ENCODE measurements at places on chromosomes 4 and X.
A peak's percentile ranks its signal among the peaks of the same experiment; 100 is the strongest.

DNA sequence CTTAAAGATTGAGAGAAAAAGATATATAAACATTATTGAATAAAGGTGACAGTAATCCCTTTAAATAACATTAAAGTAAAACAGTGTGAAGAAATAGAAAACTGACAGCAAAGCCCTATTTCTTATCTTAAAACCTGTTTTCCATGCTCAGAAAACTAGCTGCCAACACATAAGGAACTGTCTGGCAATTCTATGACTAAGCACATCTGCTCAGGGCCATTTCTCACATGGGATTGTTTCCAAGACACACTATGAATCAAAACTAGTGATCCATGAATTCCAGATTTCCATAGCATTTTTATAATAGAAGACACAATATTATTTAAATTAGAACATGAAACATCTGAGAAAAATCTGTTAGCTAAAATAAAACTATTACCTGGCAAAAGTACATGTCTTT, 113.4 kb downstream of the SCLT1 start:
- no peak for DNase-seq

DNA sequence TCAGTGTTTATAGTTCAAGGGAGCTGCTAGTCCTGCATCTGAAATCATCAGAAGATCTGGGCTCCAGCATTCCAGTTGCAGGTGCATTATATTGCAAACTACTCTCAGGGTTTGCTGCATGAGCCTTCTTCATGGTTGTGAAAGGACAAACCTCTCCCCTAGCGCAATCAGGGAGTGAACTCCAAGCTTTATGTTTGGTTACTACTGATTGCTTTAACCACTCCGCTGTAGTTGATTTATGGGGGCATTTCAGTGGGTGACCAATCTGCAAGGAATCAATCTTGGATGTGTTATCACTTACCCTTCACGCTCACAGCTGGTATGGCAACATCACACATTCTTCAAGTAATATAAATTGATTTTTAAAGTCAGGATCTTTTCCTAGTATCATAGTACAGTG, 552.1 kb downstream of the SPOCK3 start:
- DNase-seq: no peak

GRCh38 chrX:13376857-13377549, 57.1 kb upstream of the ATXN3L start:
- no peak for DNase-seq

- no peak for DNase-seq
These were observed 775.2 kb upstream of the POU3F4 start for GRCh38 chrX:82732861-82733260.

DNA sequence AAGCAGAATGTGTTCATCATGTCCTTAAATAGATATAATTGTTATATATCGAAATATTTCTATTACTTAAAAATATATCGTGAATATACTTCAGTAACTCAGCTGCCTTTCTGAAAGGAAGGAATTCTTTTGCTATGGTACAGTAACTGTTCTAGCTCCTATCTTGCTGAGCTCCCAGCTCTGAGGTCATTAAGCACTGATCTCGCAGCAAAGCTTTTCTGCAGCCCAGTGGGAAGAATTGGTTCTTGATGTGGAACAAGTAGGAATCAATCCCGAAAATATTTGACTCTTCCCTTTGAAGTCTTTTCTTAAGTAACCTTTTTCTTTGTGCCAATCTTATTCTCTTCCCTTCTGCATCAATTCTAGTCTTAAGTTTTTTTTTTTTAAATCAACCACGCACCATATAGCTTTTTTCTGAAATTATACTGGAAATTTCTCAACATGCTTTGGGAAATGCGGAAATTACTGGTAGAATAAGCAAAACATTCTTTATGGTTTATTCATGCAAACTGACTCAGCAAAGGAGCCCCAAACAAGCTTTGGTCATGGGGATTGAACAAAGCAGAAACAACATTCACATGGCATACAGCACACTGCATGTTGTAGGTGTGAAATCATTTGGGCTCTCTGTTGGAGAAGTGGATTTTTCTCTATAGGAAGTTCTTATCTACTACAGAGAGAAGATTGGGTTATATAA, 428.9 kb upstream of the GNPDA2 start:
- DNase-seq: no peak

DNA sequence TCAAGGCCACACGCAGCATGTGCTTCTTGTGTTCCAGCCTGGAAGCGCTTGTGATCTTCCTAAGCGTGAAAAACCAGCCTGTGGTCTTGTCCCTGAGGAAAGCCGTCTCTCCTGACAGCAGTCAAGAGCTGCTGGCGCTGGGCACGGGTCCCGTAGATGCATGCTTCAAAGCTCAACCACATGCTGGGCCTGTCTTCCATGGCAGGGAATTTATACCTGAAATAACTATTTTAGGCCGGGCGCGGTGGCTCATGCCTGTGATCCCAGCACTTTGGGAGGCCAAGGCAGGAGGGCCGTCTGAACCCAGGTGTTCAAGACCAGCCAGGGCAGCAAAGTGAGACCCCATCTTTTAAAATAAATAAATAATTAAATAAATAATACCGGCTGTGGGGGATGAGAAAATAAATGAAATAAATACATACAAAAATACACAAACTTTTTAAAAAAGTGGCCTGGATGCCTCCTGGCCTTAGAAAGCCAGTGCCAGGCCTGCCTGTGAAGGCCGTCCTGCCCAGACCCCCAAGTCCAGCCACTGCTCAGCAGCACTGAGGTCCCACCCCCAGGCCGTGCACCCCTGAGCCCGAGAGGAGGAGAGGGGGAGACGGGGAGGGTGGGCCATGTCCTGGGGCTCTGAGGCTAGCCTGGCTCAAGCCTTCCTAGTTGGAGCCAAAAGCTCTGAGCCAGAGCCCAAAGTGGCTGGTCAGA, 10.4 kb downstream of the LRPAP1 start:
- no peak for DNase-seq

DNA sequence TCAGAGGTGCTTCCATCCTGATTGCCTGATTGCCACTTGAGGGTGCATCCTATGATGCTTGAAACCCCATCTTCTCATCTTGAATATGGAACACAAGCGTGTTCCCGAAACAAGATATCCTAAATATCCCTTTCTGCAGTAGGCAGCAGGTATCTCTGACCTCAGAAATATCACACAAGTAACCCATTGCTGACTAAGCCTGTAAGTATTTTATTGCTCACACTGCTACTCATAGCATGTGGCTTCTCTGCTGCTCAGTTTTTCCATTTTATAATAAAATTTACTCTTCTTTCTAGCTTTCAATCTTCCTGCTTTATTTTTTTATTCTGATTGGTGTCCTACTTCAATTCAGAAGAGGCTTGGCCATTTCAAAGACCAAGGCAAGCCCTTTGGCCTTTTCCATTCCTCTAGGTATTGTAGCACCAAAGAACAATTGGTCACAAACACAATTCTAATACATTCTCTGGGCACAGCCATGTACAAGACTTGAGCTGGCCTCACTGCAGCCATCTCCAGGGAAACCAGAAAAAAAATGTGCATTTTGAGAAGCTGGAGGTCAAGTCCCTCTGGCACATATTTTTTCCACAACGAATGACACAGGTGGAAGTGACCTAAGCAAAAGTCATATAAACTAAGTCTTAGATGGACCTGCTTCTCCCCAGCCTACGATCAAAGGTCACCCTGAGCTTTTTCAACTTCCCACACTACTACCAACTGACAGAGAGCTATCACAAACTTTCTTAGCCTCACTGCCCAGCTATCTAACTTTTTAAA, 107.0 kb downstream of the OR13H1 start:
- DNase-seq: no peak

DNA sequence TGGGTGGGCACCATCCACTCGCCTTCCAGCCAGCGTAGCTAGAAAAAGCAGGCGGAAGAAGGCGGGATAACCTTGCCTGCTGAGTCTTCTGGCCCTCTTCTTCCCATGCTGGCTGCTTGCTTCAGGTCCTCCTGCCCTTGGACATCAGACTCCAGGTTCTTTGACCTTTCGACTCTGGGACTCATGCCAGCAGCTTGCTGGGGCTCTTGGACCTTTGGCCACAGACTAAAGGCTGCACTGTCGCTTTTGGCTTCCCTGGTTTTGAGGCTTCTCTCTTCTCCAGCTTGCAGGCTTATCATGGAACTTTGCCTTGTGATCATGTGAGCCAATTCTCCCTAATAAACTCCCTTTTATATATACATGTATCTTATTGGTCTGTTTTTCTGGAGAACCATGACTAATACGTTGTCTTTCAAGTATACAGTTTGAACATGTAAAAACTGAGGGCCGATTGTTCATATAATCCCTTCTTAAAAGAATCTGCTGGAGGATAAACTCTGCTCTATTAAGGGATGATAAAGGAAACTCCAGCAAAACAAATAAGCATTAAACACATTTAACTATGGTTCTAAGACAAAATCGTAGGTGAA, 116.6 kb upstream of the LCORL start:
- no peak for DNase-seq

GRCh38 chrX:2588049-2588448, 87.3 kb upstream of the DHRSX start:
- no peak for DNase-seq

GRCh38 chr4:6625256-6625655, 15.2 kb upstream of the MRFAP1 start:
- DNase-seq: no peak

GRCh38 chrX:148422526-148422925, 77.9 kb upstream of the AFF2 start:
- no peak for DNase-seq

DNA sequence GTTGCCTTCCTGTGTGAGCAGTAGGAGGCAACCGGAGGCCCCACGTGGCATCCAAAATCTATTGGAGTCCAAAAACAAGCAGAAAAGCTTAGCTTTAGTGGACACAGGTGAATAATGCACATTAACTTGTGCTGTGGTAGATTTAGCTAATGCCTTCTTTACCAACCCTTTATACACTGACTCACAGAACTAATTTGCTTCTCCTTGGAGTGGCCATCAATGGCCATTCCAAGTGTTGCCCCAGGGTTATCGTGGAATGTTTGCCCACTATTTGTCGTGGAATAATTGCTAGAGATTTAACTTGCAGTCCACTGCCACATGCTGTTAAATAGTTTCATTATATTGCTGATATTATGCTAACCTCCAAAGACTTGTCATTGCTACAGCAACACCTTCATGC, 729.1 kb downstream of the STPG2 start:
- no peak for DNase-seq

GRCh38 chrX:17459008-17459611, 84.1 kb downstream of the NHS start:
- no peak for DNase-seq

- no peak for DNase-seq
These were observed 277.7 kb downstream of the NR3C2 start for GRCh38 chr4:148164557-148164956.

GRCh38 chrX:19968276-19968675, 22.6 kb downstream of the BCLAF3 start:
- DNase-seq: no peak

DNA sequence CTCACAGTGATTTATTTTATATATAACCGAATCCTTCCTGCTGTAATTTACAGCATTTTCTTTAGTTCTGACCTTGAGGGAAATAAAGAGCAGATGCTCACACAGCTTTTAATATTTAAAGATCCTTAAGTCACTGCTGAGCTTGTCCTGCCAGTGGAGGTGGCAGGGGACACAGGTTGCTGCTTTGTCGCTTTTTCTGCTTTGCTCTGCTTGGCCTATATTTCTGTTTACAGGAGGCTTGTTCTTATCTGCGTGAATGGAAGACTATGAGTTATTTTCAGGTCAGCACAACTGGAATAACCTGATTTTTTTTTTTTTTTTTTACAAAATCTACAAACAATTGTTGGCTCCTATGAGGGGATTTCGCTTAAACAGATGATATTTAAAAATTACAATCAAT, 2.3 kb downstream of the TXK start:
- DNase-seq: no peak

DNA sequence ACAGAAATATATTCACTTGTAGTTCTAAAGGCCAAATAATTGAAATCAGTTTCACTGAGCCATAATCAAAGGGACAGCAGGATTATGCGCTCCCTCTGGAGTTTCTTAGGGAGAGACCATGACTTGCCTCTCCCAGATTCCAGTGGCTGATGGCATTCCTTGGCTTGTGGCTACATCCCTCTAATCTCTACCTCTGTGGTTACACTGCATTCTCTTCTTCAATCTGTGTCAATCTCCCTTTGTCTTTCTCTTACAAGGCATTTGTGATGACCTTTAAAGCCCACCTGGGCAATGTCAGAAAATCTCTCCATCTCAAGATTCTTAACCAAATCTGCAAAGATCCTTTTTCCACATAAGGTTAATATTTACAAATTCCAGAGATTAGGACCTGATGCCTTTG, 260.2 kb downstream of the UNC5C start:
- no peak for DNase-seq

DNA sequence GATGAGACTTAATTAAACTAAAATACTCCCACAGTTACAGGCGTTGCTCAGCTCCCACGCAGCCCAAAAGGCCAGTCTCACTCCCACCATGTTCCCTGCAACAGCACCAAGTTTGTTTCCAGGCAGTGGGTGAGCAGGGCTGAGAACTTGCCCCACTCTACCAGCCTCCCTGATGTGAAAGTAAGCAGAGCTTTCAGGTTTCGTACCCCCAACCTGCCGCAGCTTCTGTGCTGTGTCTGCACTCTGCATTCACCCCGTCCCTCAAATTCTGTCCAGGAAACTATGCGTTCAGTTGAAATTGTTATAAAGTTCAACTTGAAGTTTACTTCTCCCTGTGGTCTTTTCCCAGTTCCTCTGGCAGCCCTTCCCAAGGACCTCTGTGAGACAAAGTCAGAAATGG, 17.2 kb downstream of the GLUD2 start:
- DNase-seq: no peak

GRCh38 chrX:7318241-7318640, 170.3 kb upstream of the PUDP start:
- no peak for DNase-seq

- no peak for DNase-seq
These were observed 119.5 kb upstream of the EPHA5 start for GRCh38 chr4:65789805-65790204.

GRCh38 chrX:43702079-43702524, 46.0 kb downstream of the MAOA start:
- no peak for DNase-seq

DNA sequence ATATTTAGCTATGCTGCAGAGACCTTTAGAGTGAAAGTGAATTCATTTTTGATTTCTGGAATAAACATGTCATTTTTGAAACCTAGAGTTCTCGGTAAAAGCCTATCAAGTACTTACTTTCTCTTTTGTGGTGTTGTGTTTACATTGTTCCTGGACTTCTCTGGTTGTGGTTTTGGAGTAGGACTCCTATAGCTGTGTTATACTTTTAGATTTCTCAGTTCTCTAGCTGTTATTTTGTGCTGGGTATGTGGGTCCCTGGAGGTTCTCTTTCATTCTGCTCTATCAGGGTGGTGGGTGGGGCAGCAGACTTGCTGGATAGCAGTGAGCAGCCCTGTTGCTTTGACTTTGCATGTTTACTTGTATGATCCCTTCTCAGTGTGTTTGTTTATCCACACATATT, 25.6 kb upstream of the MSMO1 start:
- DNase-seq: peak; percentile 11

GRCh38 chrX:135974279-135974856, 580 bp upstream of the MMGT1 start:
- DNase-seq: peak; percentile 78

DNA sequence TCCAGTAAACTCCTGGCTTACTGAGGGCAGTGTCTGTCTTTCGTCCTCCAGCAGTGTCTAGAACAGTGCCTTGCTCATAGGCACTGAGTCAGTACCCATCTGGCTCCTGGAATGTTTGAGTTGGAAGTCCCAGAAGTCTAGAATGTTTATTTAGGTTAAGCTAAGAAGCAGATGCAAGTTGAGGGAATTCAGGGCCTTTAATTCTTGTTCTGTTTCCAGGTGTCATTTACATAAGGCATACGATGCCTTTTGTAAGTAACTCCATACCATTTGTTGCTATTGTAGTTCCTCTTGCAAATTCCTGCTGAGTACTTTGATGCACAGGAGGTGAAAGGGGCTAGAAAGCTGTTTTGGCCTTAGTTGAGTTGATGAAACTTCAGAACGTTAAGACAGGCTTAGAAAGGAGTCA, 22.2 kb downstream of the ARHGAP10 start:
- DNase-seq: no peak
